ENCODE measurements at places on chromosomes 4 and X. TPM values are rescaled to one million over a fixed set of nuclear protein-coding genes. Genes with fewer than 3 reads are reported as not detected.

DNA sequence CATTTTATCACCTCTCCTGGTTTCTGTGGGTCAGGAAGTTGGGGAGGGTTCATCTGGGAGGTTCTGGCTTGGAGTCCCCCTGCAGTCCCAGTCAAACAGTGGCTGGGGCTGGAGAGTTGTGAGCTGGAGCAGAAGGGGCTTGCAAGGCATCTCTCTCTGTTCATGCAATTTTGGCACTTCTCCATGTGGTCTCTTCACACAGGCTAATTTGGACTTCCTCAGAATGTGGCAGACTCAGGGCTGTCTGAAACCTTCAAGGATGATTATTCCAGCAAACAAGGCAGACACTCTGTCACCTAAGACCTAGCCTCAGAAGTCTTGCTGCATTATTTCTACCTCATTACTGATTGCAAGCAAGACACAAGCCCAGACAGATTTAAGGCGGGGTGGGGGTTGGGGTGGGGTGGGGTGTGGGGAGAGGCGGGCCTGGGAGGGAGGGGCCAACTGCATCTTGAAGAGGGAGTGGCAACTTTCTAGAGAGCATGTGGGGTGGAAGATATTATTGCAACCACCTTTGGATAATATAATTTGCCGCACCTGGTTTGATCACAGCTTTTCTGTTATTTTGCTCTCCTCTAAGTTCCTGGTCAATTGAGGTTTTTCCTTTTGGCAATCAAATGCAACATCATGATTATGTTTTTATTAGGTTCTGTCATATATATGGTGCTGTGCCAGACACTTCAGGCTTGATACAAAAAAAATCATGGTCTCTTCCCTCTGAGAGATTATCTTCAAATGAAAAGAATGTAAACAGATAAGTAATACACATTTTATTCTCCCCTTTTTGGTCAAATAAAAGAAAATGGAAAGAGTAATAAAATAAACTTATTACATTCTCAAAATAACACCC is 799.5 kb downstream of the RPA4 start:
- DNase-seq, result peak; percentile 26

DNA sequence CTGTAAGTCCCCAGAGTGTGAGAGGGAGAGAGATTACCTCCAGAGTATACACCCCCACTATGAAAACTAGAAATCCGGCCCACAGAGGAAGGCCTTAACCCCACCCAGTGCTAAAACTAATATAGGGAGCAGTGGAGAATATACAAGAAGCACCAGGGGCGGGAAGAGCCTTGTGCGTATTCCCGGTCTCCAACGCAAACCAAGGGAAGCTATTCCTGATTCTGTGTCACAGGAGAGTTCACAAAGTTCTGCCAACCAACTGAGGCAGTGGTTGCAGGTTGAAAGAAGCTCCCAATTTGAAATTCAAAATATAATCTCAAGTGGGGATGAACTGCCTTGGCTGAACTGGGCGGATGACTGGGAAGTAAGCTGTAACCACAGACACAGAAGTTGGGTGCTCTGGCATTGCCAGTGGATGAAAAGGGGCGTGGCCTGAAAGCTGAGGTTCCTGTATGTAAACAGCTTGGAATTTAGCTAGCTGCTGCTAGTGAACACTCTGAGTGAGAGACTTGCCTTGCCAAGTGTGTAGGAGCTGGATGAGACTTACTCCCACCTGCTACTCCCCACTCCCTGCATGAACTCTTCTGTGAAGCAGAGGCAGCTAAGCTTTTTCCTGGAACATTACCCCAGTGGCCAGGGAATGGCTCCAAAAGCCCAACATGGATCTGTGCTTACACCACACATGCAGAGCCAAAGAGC is 32.7 kb downstream of the ELF2 start:
- peak; percentile 48 for DNase-seq

GRCh38 chrX:111823128-111823527 is 52.9 kb upstream of the TRPC5OS start:
- DNase-seq, result no peak

- DNase-seq, result peak; percentile 26
These were observed 376.9 kb upstream of the CTSO start for GRCh38 chr4:156330436-156331031.

DNA sequence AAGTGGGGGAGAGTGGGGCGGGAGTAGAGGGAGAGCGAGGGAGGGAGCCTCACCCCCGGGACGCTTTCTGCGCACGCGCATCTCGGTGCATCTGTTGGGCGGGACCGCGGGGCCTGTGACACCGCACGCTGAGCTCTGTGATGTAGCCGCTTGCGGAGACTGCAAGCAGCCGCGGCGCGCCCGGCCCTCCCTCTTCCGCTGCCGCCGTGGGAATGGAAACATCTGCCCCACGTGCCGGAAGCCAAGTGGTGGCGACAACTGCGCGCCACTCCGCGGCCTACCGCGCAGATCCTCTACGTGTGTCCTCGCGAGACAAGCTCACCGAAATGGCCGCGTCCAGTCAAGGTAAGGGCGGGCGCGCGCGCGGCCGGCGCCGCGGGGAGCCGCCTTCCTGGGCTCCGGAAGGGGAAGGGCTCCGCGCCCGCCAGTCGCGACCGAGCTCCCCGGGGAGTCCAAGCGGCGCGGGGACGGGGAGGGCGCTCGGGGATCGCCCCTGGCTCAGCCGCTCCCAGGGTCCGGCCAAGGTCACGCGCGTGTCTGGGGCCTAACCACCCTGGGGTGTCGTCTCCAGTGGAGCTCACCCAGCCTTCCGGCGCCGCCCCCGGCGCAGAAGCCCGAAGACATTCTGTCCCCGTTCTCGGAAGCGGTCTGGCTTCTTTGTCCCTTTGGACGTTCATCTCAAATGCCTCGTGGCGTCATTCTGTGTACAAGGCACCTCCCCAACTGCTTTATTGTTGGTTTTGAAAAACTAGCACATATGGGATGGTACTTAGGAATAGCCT is at the start of gene FUNDC2:
FUNDC2 (plus strand) TSS at position 118 of the 782 bp plus-strand sequence; CDS start at position 213, 95 bp downstream.
- peak; percentile 95 for DNase-seq

DNA sequence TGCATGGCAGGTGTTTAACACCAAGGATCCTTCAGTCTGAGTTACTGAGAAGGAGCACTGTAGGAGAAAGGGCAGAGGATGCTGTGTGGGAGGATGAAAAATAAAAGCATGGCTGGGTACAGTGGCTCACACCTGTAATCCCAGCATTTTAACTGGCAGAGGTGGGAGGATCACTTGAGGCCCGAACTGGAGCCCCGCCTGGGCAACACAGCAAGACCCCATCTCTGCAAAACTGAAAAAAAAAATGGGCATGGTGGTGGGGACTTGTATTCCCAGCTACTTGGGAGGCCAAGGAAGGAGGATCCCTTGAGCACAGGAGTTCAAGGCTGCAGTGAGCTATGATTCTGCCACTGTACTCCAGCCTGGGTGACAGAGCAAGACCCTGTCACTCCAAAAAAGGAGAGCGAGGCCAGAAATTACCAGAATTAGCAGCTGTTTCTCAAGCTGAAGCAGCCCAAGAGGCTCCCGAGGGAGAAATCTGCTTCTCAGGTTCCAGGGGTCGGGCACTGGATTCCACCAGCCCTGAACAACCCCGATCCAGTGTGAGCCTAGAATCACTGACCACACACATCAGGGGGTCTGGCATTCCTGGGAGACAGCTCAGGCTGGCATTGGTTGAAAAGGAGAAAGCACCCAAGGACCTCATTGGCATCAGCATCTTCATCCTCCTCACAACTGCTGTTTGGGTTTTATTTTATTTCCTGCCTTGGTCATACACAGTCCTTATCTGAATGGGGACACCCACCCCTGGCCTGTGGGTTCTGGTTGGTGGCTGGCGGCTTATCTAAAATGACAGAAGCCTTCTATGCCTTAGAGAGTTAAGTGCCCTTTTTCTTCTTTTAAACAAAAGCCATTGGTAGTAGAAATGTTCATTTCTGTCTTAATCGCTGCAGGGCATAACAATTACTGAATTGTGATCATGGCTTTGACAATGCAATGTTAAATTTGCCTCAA is 66.3 kb upstream of the TRIM2 start:
- no peak for DNase-seq

DNA sequence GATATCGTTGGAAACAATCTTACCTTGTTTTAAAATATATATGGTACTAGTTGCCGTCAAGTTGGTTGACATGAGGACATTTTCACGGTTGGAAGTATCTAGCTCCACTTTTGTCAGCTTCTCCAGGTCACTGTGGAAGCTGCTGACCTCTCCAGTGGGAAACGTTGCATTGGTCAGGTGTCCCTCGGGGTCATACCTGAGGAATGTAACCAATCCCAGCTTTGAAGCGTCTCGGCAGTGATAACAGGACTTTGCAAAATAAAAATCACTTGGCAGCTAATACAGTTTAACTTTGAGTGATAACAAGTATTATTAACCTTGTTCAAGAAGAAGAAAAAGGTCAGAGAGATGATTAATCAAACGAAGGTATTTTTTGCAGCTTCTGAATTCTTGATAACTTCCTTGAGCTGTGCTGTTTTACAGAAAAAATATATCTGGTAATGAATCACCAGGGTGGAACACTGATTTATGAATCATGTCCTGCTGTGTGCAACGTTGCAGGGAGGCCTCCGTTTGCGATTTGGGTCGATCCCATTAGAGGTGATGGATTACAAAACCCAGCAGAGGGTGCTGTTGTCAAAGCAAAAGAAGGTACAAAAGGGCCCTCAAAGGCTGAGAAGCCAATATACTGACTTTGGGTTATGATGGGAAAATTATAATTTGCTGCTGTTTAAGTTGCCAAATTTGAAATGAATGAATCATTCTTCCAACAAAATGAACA is 60.1 kb downstream of the SH2D1A start:
- peak; percentile 14 for DNase-seq

- no peak for DNase-seq
These were observed 64.9 kb downstream of the CRMP1 start for GRCh38 chr4:5828005-5828391.

DNA sequence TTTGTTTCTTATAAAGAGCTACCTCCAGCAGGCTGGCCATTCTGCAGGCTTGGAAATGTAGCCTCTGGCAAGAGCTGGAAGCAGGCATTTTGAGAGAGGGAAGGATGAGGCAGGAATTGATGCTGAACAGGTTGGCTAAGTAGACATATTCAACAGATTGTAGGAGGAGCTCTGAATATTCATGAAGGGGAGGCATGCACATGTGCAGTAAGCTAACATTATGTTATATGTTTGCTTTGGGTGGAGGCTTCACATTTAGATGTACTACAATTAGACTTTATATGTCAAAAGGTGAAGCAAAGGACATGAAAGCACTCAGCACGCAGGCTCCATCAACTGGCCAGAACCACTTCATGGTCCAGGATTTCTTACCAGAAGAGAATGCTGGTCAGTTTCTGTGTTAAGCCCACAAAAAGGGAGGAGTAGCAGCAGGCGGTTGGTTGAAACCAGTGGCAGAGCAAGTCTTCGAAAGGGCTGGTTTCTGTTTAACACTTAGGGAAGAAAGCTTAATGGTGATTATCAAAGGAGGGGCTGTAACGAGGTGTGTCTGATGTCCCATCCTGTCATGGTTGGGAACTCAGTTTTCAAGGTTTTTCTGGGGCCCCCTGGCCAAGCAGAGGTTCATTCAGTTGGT is 54.8 kb downstream of the FGFBP1 start:
- DNase-seq, result peak; percentile 47

GRCh38 chrX:378443-378842 is 8.3 kb downstream of the PPP2R3B start:
- DNase-seq, result no peak

Gene TRAM1L1
- total RNA-seq, result 0.70 TPM

Gene PRSS48
- total RNA-seq, result not detected

GRCh38 chrX:17964871-17965270 is 103.8 kb upstream of the RAI2 start:
- DNase-seq, result no peak

- DNase-seq, result peak; percentile 34
These were observed 24.8 kb downstream of the HOPX start for GRCh38 chr4:56656346-56656643.

Gene DDIT4L
- total RNA-seq, result 0.64 TPM

DNA sequence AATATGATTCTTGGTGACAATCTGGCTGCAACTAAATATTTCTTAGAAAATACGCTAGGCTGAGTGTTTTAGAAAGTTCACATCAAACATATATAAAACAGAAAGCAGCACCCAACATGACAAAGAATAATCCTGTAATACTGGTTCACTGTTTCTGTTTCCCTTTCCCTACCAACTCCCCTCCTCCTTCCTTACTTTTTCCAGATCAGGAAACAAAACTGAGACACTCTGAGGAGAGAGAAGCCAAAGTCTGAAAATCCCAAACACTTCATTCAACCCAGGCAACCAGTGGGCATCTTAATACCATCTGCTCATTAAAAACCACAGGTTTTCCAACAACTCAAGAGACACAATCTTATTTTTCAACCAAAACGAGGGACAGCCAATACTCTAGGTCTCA is 160.4 kb upstream of the MAP3K15 start:
- no peak for DNase-seq

DNA sequence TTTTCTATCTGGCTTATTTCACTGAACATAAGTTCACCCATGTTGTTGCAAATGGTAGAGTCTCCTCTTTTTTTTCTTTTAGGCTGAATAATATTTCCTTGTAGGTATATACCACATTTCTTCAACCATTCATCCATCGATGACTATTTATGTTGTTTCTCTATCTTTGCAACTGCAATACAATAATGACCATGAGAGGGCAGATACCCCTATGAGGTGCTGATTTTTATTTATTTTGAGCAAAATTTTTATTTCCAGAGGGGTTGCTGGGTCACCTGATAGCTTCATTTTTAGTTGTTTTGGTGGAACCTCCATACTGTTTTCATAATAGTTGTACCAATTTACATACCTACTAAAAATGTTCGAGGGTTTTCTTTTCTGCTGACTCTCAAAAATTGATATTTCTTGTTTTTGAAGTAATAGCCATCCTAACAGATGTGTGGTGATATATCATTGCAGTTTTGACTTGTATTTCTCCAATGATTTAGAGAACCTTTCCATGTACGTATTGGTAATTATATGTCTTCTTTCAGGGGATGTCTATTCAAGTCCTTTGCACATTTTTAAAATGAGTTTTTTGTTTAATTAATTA is 1697.0 kb downstream of the PCDH7 start:
- no peak for DNase-seq

Gene TREX2
- 0.73 TPM for total RNA-seq

DNA sequence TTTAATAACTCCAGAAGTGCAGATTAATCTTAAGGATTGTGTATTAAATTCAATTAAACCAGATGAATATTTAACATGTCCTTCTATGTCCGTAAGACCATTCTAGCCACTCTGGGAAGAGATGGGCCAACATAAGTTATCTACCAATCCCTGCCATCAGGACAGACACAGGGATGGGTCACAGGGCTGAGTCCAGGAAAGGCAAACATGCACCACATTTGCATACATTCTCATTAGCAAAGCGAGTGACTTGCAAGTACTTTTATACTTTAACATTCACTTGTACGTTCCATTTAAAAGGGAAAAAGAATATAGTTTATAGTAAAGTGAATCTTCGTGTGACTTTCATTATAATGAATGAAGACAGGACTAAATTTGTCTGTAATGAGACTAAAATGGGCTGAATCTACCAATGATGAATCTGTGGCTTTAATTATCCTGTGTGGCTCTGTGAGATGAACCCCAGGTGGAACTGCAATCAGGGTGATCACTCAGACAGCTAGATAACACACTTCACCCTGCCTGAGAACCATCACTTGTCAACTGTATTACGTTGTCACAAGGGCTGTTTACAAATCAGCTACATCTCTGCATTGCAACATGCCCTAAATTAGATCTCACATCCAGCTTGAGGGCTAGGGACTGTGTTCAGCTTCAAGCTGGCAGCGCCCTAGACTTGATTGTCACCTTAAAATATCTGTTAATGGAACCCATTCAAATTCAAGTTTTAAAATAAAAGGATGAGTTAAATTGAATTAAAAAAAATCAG is 77.2 kb downstream of the SH3KBP1 start:
- no peak for DNase-seq

- DNase-seq, result no peak
These were observed 37.0 kb downstream of the STK26 start for GRCh38 chrX:132059973-132060540.

- no peak for DNase-seq
These were observed 680.1 kb upstream of the GRIA3 start for GRCh38 chrX:122504026-122504425.

- no peak for DNase-seq
These were observed 5.0 kb downstream of the RASL11B start for GRCh38 chr4:52867163-52867562.

All from left colon (tissue), 2 donors.